ENCODE measurements at places on chromosomes 2 and 18. TPM values are rescaled to one million over a fixed set of nuclear protein-coding genes. Genes with fewer than 3 reads are reported as not detected.

DNA sequence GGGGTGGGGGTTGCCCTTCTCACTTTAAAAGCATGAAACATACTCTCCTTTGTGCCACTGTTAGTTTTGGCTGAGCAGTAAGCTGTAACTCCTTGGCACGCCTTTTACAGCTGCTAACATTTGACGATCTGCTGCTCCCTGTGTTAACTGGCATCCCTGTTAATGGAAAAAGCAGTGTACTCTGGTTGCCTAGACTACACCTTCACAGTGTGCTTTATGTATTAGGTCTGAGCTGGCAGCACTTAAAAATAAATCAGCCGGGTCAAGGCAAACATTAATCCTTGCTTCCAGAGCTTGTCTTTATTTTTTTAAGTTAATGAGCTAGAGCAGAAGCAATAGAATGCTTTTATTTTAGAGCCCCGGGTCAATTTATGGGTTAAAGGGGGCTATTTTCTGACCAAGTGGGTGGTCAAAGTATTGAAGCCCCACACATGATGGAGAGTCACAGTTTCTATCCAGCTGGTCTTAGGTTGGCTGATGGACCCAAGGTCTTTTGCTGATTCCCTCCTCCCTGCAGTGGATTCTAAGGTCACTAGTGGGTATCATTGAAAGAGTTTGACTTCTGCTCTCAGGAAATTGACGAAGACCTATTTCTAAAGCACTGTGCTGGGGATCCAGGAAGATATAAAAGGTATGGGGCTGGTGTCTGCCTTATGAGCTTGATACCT, 54.5 kb downstream of the CFAP221 start:
- DNase-seq, result no peak

The DUSP11 gene
- total RNA-seq, result 25.7 TPM

DNA sequence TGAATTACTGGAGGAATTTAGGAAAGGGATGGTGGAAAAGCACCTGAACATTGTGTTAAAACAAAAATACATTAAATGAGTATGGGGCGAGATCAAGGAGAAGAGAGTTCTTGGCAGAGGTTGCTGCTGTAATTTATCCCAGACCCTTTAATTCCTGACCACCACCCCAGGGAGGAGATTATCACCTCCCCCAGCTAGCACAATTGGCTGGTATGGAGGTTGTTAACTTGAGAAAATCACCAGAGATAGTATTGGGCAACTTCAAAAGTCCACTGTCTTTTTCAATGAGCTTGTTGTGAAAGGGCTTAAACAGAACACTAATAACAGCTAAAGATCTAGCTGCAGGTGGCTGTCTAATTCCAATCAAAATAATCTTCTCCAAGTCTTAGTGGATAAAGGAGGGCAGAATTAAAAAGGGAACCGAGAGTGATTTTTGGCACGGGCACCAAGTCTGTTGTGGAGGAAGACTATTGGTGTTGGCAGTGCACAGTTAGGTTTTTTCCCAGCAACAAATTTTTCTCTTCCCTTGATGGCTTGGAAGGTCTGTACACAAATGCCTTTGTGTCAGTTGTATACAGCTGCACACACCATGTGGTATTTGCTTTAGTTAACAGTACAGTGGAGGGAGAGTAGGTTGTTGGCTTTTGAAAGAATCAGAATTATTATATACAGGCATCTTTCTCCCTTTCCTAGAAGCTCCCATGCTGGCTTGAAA, 289.5 kb downstream of the SLC4A3 start:
- no peak for DNase-seq

DNA sequence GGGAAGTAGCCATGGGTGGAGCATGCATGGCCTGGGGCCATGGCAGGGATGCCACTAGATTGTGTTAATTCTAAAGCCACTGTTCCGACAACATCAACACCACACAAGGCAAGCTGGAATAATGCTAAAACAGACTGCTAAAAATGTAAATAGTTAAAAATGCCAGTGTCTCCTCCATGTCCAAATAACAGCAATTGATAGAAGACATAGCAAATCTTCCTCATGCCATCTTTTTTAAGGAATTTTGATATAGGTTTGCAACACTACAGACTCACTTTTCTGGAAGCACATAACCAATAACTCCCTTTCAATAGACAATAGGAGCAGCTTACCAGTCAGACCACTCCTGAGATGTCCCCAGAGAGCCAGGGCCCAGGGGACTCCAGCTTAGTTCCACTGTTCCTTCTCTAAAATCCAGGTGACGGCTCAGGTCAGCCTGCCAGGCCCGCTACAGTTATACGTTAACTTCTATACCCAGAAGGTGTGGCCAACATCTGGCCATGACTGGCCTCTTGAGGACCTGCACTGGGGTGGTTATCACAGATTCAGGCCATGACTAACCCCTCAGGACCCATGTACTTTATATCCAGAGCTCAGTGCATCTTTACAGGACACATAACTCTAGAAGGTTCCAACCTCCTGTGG, 20.3 kb downstream of the TUBB6 start:
- DNase-seq, result no peak

The NEURL3 gene
- 0.70 TPM for total RNA-seq

The CRYGB gene
- not detected for total RNA-seq

The NCOA1 gene
- total RNA-seq, result 69.9 TPM

GRCh38 chr18:34928088-34928753, 113.0 kb upstream of the MAPRE2 start:
- DNase-seq, result no peak

The PPP4R1 gene
- 156 TPM for total RNA-seq
